ENCODE measurements at places on chromosomes 1 and 21.

- DNase-seq: no peak
These were observed 56.4 kb downstream of the WDR3 start for GRCh38 chr1:117985973-117986372.

- no peak for DNase-seq
These were observed 305.9 kb downstream of the BARHL2 start for GRCh38 chr1:90411185-90411584.

DNA sequence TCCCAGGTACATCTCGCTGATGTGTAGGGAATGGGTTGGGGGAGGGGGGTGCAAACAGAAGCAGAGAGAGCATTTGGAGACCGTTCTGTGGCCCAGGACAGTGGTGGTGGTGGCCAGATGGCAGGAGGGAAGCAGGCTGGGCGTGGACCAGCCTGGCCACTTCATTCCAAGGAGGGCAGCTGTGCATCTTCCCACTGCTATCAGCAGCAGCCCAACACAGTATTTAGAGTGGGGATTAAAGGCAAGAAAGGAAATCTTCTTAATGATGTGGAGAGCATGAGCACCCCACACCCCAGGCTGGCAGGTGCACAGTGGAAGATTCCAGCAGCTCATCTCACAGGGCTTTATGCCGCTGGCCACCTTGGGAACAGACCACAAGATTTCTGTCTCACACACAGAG is 198.7 kb downstream of the NPHP4 start:
- no peak for DNase-seq

DNA sequence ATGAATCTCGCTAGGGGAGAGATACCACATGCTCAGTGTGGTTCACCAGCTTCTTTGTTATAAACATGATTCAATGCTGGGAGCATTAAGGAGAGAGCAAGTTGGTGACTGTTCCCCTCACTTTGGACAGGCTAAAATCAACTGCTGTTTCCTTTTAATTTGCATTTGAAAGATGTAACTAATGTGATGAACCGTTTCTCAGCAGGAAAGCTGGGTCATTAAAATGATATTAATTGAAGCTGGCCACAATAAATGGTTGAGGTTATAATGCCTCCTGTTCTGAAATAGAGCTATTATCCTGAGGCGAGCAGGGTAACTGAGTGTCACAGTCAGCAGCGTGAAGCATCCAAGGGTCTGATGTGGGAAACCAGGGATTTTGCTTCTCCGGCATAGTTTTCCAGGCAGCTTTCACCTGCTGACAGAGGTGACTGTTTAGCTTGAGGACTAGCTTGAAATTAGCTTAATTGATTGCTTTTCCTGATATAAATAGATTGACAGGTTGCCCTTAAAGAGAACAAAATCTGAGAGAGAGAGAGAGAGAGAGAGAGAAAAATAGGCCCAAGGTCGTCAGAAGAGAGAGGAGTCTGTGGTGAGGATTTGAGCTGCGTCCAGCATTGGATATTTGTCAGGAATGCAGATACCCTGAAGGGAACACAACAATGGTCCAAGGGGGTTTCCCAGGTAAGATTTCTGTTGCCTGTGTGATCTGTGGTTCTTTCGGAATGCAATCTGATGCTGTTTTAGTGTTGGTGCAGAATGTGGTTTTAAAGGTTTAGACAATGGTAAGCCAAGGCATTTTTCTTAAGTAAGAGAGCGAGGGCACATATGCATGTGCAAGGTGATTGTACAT is 209.7 kb downstream of the PATJ start:
- no peak for DNase-seq

DNA sequence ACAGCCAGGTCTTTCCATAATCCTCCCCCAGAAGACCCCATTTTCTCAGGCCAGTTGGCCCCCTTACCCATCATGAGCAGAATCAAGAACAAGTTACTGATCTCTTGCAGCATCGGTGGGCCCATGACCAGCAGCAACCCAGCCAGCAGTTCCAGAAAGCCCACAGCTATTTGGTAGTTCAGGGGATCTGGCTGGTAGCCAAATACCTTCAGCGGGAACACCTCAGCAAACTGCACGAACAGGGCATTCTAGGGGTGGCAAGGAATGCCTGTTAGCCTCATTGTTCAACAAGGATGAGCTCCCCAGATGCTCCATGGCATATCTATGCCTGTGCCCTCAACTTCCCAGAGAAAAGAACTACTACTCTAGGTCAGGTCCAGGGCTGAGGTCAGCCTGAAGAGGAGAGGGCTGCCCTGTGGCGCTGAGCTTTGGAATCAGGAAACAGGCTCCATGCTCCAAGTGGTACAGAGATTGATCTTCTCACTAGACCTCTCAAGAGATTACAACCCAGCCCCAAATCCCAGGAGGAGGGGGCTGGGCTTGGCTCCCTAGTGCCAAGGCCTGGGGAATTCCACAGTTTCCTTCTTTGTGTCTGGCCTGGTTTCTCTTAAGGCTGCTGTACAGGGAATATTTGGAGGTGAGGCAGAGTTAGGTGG is 1.3 kb downstream of the TMEM35B start:
- no peak for DNase-seq

DNA sequence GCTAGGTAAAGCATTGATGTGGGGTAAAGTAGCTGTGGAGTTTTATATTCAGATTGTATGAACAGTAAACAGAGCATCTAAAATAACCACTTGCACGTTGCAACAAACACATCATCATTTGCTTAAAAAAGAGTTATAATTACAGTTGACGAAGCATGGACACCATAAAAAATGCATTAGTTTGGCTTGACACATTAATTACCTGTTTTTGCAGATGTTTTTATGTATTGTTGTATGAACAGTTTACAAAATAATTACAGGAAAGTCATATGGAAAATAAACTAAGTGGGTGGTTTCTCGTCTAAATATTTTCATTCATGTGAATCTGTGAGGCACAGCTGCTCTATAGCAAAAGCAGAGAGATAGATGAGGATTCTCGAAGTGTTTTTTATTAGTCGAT is 108.3 kb downstream of the RPS6KC1 start:
- no peak for DNase-seq

GRCh38 chr1:193118194-193118593 is 3.6 kb upstream of the CDC73 start:
- no peak for DNase-seq

GRCh38 chr1:232704694-232705680 is 75.1 kb upstream of the SIPA1L2 start:
- DNase-seq: no peak

DNA sequence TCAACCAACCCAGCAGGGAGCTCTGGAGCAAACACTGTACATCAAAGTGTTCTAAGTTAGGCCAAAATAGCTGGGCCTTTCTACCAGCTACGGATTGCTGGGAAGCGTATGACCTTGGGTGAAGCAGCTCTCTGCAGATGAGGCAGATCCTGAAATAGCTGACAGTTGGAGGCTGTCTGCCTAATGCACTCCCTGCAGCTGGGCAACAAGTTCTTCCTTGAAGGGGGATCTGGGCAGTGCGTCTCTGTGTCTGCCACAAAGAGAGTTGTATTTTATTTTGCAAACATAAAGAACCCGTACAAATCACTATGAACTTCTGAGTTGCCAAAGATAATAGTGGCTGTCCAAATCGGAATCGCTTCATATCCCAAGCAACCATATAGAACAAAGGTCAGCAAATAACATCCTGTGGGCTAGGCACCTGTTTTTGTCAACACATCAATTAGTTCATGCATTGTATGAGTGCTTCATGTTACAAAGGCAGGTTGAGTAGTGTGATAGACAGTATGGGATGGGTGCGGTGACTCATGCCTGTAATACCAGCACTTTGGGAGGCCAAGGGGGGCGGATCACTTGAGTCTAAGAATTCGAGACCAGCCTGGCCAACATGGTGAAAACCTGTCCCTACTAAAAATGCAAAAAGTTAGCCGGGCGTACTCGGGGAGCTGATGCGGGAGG is 29.1 kb upstream of the KLF17 start:
- no peak for DNase-seq

GRCh38 chr1:230087717-230088105 is 20.7 kb downstream of the GALNT2 start:
- no peak for DNase-seq

- DNase-seq: no peak
These were observed 7.0 kb downstream of the SMCP start for GRCh38 chr1:152884966-152885624.

Data from neural crest cell (in vitro differentiated cells).